ENCODE measurements at places on chromosomes 2 and 18.

- no peak for DNase-seq
Measured at GRCh38 chr2:73987948-73988700, 3.4 kb downstream of the TET3 start.

GRCh38 chr2:6535572-6535971 lies 330.1 kb downstream of the CMPK2 start:
- no peak for DNase-seq

DNA sequence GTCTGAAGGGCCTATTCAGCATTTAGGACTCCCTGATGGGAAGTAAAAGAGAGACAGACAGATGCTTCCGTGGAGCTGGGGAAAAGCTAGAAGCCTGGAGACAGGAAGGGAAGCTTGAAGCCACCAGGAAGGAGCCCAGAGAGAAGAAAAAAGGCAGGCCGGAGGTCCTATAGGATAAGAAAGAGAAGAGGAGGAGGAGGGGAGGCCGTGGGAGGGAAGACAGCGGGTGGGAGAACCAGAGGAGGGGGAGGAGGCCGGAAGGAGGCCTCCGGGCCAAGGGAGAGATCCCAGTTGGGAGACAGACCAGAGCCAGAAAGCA lies 107.1 kb upstream of the PKDCC start:
- no peak for DNase-seq

DNA sequence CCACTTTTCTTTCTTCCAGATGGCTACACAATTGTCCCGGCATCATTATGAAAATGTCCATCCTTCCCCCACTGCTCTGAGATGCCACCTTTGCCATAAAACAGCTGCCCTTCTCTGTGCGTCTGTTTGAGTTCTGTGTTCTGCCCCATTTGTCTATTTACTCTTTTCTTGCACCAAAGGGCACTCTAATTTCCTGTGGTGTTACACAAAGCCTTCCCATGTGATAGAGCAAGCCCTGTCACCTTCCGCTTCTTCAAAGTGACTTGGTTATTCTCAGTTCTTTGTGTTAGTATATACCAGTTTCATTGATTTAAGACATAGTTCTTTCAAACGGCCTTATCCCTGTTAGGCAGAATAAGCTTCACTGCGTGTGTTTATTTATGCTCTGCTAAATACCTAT lies 84.1 kb downstream of the FBXO15 start:
- DNase-seq: no peak

DNA sequence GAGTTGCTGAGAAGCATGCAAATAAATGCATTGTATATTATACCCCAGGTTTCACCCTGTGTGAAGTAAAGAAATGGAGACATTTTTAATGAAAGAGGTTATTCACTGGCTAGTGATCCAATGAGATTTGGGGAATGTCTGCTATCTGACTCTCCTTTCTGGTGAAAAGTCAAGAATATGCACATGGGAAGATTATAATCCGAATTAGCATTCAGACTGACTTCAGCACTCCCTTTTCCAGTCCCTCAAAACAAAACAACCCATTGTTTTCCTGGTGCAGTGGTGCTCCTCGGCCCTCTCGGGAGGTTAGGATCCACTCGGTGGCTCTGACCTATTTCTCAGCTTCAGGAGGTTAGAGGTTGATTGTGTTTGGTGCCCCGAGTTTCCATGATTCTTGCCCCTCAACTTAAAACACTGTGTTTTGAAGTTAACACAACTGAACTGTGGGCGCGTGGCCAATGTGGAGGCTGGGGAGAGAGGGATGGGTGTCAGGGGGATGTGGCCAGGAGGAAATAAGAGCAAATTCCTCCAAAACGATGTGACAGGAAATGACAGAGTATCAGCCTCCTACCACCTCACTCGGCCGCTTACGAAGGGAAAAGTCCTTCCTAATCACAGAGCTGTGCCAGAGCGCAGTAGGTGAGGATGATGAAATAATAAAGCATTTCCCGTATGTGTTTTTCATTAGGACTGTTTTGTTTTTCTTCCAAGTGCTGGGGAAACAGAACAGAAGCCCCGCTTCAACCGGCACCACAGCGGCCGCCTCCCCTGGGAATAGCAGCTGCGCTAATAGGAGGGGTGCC lies 440.1 kb downstream of the MTX2 start:
- DNase-seq: no peak

DNA sequence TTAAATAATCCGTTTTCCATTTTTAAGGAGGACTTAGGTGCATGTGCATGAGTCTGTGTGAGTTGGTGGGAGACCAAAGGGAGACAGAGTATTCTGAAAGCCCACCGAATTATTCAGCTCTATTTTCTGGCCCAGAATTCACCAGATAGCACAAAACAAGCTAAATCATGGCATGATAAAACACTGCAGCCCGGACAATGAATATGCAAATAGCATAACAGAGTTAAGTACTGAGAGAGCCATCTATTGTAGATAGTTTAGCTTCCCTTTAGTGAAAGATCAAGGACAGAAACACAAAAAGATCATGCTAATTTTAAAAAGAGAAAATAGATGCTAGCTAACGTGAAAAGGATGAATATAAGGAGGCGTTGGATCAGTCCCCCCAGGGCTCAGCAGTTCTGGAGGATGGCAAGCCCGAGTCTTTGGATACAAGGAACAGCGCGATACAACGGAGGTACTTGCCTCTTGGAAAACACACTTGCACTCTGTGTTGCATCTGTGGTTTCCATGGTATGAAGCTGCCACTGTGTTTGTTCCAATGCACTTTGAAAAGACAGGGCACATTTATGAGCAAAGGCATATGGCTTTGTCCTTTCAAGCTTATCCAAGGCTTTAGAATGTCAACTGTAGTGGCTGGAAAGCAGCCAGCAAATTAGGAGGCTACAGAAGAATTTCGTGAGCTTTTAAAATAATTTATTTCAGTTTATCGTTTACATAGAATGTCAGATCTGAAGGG lies 119.9 kb downstream of the LYPD1 start:
- DNase-seq: no peak

- no peak for DNase-seq
Measured at GRCh38 chr2:10495311-10495987, 47.3 kb upstream of the ODC1 start.

DNA sequence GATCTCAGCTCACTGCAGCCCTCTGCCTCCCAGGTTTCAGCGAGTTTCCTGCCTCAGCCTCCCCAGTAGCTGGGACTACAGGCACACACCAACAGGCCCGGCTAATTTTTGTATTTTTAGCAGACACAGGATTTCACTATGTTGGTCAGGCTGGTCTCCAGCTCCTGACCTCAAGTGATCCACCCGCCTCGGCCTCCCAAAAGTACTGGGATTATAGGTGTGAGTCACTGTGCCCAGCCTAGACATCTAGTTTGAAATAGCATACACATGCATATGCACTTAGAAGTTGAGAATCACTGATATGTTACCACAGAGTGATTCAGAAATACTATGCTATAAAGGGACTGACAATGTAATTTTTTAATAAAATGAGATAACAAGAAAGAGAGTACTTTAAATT lies 69.8 kb upstream of the CDKL4 start:
- DNase-seq: no peak

DNA sequence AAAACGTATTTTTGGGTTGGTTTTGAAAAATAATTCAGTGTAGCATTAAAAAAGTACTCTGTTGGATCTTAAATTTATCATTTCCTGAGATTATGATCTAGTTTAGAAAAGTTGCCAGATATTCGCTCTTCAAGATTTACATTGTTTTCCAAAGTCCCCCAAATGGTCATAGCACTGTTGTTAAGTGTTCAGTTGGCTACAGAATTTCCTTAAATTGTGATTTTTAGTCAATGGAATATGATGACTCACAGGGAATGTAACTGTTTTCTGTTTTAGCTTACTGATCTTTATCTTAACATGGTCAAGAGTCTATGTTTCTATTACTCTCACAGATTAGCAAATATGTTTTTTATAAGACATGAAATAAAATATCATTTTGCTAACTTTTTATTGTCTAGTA lies 23.2 kb downstream of the PLCL1 start:
- no peak for DNase-seq

DNA sequence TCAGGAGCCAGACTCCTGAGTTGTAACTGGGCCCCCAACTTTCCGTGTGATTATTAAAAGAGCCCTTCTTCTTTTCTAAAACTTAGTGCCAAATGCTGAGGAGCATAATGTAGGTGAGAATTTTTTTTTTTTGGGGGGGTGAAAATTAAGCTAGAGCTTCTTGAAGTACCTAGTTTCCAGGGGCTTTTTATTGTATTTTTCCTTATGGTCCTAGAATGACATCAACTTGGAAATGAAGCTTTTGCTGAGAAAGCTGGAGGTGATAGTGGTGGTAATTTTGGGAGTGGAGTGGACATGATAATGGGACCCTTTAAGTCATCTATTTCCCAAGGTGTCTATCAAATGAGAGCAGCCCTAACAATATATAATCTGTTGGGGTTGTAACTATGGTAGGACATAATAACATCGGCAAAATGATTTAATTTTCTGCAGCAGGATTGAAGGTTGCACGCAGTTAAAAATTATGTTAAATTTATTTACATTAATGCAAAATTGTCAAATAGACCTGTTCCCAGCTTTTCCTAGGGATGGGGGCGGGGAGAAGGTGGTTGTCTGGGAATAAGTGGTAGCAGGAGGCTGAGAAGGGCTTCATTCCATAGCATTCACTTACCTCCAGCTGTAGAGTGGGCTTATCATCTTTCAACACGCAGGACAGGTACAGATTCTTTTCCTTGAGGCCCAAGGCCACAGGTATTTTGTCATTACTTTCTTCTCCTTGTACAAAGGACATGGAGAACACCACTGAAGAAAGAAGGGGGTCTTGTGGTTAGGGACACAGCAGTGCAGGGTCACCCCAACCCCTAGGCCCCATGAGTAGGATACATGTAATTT lies 5.7 kb downstream of the IL1B start:
- DNase-seq: no peak

GRCh38 chr18:51255693-51256092 lies 58.2 kb upstream of the MEX3C start:
- DNase-seq: no peak

DNA sequence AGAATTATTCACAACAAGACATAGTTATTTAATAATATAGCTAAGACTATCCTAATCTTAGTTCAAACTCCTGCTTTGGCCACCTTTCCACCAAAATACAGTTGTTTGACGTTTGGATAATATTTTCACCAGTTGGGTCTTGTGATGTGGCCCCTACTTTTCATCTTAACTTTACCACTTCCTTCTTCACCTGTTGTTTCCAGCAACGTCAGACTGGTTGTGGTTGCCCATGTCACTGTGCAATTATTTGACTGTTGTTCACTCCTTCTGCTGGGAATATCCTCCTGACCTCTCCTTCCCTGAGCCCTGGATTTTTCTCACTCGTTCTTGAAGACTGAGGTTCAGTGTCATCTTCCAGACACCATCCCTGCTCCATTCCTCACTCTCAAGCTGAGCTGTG lies 132.2 kb upstream of the RASGRP3 start:
- DNase-seq: no peak

DNA sequence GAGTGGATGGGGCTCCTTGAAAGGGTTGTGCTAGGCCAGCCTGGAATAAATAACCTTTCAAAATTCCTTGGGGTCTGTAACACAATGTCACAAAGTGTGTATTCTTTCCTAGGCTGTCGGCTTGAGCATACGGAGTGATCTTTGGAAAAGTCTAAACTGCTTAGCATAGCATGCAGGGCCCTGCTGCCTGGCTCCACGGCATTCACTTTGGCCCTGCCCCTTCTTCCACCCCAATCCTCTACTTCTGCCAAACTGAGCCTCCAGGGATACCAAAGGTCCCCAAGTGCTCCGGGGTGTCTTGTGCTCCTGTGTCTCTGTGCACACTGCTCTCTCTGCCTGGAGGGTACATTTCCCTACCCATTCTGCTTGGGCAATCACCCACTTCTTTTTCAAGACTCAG lies 196.1 kb downstream of the LTBP1 start:
- DNase-seq: no peak

DNA sequence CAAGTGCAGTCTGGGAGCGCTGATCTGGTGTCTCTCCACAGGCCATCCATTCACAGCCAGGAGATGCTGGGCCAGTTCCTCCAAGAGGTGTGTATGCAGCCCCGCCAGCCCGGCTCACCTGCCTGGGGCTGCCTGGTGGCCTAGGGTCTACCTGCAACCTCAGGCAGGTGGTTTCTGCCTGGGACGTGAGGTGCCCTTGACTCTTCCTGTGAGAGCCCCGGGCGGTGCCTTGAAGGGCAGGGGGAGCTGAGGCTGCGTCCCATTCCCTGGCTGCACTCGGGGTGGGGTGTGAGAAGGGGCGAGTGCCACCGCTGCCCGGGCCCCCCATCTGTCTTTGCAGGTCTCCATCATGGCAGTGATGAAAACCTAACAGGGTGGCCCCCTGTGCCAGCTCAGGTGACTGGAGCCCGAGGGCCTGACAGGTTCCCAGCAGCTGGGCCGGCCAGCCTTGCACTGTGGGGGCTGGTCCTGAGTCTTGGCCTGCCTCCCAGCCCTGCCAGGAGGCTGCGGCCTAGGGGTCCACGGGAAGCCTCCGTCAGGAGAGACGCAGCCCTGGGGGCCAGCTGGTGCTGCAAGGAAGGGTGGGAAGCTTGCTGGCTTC lies 11.9 kb downstream of the CAPN10 start:
- no peak for DNase-seq

GRCh38 chr2:168255866-168256265 lies 8.5 kb upstream of the STK39 start:
- no peak for DNase-seq

GRCh38 chr2:151766437-151767153 lies 32.3 kb upstream of the NEB start:
- no peak for DNase-seq

DNA sequence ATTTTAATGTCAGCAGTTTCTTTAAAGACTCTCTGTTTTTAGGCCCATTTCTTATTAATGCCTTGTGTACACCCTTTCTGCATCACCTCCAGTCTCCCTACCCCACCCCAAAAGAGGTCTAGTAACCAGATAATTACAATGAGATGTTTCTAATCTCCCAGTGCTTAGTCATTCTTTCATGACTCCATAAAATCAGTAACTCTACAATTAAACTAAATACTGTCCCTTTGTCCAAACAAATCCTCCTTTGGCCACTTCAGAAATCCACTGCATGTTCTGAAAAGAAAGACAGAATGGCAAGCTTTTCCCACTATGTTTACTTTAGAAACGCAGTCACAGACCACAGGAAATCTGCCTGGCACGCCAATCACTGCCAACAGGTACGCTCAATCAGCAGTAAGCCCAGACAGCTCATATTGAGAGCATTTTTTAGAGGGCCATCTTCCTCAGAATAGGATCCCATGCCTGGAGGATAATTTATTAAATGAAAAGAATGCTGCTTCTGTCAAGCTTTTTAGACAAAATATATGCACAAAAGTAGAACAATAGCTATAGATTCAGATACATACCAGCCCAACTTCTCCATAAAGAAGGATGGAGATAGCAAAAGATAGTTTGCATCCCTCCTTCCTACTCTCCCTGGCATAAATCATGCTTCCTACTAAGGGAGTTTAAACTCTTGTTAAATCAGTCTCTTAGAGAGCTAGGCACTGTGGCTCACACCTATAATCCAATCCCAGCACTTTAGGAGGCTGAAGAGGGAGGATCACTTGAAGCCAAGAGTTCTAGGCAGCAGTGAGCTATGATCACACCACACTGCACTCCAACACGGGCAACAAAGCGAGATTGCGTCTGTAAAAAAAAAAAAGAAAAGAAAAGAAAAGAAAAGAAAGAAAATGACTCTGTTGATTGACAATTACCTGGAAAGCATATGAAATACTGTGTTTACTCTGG lies 14.6 kb downstream of the CLASP1 start:
- DNase-seq: no peak
